H7 (cell line): ENCODE measurements at places on chromosomes 1 and 21. TPM values are rescaled to one million over a fixed set of nuclear protein-coding genes. Genes with fewer than 3 reads are reported as not detected.
A peak's percentile ranks its signal among the peaks of the same experiment; 100 is the strongest.

- no peak for DNase-seq
Measured at GRCh38 chr21:28200726-28201125, 792.0 kb downstream of the LTN1 start.

Gene TAF1A
- total RNA-seq, result 20.6 and 24.0 TPM in 2 replicates

Gene RBM11
- total RNA-seq, result 2.2 and 3.3 TPM in 2 replicates

Gene CRNN
- not detected in 2 replicates for total RNA-seq

- DNase-seq, result peak; percentile 89
Measured at GRCh38 chr1:33137800-33138199, 44.0 kb downstream of the TRIM62 start.

Gene PSMB4
- total RNA-seq, result 889 and 932 TPM in 2 replicates

DNA sequence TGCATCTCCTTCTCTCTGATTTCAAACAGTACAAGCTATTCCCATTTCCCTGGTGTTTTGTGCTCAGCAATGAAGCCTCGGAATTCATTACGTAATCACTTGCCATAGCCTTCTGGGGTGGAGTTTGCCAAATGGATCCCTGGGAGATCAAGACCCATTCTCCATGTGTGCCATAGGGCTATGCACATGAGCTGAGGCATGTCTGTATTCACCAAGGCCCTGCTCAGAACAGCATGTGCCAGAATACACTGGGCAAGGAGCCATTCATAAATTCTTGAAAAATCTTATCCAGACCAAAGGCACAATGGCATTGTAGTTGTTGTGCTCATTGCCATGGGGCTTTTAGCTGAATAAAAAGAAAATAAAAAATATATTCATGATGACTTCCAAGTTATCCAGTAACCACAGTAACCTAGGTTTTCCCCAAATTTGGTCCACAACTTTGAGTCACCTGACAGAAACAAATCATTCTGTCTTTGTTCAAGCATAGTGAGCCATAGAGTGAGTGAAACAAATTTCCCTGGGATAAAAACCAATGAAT, 53.0 kb downstream of the CRB1 start:
- no peak for DNase-seq

DNA sequence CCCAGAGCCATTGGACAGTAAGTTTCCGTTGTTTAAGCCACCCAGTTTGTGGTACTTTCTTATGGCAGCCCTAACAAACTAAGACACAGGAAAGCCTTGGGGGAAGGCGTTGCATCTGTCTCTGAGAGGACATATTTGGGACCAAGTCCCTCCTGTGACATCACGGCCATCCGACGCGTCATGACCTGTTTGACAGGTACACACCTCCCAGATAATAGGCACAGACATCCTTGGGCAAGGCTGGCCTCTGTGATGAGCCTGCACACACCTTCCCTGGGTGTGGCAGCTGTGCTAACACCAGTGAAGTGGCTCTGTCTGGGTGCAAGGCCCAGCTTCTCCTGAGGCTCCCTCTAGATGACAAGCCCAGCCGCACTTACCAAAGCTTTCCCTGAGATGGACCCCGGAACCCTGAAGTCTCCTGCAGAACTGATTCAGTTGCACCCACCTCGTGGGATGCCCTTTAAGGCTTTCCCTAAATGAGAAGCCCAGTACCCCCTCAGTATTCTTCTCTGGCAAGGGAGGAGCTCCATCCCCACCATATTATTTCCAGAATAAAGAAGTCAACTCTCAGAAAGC, 136.5 kb downstream of the ZSCAN20 start:
- DNase-seq, result no peak

DNA sequence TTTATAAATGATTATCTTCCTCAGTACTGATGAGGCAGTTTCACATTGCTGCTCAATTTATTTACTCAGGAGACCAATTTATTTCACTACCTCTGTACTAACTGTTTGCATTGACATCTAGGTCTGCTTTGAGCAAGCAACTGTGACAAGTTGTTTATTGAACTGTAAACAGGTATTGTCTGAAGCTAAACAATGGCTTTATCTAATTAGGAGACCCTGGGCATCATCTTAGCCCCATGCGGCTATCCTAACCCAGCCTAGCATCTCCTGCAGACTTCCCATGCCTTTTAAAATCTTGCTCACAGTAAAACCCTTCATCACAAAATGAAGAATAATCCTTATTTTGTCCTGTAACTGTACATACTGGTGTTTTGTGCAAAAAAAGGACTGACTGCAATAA, 348.2 kb downstream of the RWDD3 start:
- DNase-seq, result no peak

DNA sequence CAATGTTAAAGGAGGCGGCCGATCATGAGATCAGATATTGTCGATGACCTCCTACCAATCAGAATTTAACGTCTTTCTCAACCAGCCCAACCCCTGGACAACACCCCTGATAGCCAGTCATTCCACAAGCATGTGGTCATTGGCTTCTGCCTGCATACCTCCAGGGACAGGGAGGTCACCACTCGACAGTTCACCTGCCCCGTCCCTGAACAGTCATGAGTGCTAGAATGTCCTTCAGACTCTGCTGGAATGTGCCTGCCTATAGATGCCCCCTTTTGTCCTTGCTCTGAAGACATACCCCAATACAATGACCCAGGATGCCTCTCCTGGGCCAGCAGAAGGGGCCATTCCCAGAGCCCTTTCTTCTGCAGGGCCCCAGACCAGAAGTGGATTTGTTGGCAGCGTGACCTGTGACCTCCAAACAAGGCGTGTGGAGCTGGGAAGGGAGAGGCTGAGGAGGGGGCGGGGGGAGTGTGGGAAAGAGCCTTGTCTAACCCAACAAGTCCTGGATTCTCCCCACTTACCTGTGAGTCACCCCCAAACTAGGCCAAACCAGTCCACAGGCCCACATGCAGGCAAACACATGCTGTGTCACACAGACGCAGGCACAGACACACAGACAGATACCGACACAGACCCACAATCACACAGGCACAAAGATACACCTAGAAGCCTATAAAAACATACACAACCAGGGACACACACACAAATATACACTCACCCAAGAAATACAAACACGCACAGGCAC, 2.2 kb downstream of the CRYBG2 start:
- DNase-seq, result peak; percentile 16

DNA sequence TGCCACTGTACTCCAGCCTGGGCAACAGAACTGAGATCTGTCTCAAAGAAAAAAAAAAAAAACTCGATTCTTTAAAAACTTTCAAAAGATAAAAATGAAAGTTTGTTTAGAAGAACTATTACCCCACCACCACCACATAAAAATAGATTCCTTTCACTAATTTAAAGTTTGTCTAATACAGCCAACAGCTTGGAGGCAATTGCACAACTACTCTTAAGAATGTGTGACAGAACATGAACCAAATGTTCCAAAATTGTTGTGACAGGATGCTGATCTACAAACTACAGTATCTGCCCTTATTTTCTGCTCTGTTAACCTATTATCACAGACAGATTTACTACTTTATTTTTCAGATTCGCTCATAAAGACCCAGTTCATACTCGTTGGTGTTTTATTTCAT, 5.5 kb upstream of the TGFBR3 start:
- DNase-seq, result no peak

Gene SPRR2B
- total RNA-seq, result not detected in 2 replicates

- no peak for DNase-seq
Measured at GRCh38 chr1:91555821-91556531, 55.3 kb downstream of the CDC7 start.

Gene CD1D
- 5.9 and 6.4 TPM in 2 replicates for total RNA-seq

DNA sequence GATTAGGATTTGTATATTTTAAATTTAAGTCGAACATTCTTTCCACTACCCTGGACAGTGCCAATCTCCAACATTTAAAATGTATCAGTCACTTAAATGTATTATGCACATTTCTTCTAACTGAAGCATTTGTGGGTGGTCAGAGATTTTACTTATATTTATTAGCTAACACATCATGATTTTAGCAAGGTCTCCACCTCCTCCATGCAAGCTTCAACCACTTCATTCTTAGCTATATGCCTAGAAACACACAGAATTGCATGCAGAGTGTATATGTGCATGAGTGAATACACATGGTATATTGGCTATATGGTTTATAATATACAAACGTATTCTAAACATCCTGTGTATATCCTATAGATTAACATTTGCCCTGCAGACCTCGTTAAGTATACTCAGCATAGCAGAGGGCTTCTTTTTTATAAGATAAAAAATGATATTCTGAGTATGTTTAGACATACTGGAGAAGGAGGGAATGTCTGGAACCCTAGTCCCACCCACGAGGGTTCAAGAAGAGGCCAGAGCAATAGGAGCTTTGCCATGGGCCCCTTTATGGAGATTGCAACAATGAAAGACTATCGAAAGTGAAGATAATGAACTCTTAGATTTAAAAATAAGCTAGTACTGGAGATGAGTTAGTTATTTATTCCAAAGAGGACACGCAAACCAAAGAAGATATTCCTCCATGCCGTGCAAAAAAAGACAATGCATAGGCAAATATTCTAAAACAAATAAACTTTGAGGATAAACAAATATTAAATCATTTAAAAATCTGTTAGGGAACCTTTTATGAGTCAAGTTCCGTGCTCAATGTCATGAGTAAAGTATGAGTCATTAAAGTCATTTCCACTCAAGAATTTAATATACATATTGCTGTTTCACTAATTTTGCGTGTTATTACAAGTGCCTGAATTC, 480.4 kb downstream of the SIPA1L2 start:
- no peak for DNase-seq

- DNase-seq, result no peak
Measured at GRCh38 chr1:54047384-54048305, 5.4 kb downstream of the TMEM59 start.

DNA sequence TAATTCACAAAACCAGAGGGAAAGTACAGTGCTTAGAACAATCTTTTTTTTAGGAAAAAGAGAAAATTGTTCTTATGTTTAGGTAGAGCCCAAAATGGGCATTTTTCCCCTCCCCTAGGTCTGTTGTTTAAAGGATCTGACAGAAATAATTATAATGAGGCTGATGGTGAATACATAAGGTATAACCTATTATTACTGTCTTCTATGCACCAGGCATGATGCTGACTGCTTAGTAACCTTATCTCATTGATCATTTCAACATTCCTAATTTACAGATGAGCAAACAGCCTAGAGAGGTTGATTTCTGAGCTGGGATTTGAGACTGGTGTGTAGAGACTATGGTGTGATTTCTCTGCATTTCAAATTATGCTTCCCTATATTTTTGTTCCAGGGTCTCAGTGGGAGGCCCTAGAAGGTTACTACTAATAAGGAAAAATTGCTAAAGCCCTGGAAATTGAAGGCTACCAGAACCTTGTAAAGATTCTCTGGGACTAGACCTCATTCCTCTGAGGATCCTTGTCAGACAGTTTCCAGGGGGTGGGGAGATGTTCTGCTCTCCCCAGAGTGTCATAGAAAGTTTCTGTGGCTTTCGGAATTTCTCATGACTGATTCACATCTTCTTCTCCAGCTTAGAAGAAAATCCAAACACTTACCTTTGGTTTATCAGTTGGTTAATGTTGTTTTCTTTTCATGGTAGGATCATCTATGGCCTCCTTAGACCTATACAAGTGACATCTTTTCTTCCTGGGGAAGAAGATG, 44.9 kb downstream of the ROR1 start:
- DNase-seq, result no peak

Gene MIER1
- total RNA-seq, result 31.7 and 44.8 TPM in 2 replicates

- peak; percentile 7 for DNase-seq
Measured at GRCh38 chr1:80181418-80181817, 1174.9 kb upstream of the ADGRL4 start.

Gene AKR1A1
- 371 and 395 TPM in 2 replicates for total RNA-seq

DNA sequence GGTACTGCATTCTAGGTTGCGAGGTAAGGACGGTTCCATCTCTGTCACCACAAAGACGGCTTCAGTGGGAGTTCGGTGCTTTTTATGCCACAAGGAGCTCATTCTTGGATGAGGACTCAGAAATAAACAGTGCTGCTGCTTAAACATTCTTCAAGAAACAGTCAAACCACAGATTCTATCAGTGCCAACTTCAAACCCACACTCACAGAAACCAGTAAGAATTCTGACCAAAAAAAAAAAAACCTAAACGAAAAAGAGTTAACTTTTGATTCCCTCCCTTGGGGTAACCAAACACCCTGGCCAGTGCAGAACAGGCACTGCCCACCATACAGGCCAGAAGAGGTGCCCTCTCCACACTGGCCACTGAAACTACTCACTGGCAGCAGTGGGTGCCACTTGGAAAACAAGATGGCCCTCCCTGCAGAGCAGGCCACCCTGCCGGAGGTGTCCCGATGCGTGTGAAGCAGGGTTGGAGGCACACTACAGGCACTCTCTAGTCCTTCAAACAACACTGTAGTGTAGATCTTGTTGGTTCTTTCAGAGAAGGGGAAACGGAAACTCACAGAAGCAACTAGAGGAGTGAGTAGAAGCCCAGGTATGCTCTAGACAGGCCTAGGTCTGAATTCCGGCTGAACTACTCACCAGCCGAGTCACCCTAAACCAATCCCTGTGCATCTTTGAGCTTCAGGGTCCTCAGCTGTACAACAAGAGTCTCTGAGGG, 87.3 kb upstream of the TLR5 start:
- no peak for DNase-seq

Gene FTCD
- 1.6 TPM in 1 of 2 replicates, not detected in the other for total RNA-seq

DNA sequence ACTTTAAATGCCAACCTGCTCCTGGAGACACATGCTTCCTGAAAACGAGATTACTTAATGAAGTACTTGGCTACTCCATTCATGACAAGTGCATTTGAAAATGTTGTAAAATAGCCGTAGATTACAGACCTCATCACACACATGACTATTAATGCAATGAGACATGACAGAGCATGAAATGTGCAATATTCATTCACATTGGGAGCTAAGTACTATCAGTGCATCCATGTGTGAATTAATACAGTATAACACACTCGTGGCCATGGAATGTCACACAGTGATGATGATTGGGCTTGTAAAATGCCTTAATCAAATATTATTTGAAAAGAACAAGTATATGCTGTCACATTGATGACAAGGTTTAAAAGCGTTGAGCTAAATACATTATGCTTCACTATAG, 407.0 kb downstream of the AMY1C start:
- DNase-seq, result no peak

Gene LAD1
- 4.3 and 4.5 TPM in 2 replicates for total RNA-seq

Gene GNAT2
- not detected in 2 replicates for total RNA-seq

DNA sequence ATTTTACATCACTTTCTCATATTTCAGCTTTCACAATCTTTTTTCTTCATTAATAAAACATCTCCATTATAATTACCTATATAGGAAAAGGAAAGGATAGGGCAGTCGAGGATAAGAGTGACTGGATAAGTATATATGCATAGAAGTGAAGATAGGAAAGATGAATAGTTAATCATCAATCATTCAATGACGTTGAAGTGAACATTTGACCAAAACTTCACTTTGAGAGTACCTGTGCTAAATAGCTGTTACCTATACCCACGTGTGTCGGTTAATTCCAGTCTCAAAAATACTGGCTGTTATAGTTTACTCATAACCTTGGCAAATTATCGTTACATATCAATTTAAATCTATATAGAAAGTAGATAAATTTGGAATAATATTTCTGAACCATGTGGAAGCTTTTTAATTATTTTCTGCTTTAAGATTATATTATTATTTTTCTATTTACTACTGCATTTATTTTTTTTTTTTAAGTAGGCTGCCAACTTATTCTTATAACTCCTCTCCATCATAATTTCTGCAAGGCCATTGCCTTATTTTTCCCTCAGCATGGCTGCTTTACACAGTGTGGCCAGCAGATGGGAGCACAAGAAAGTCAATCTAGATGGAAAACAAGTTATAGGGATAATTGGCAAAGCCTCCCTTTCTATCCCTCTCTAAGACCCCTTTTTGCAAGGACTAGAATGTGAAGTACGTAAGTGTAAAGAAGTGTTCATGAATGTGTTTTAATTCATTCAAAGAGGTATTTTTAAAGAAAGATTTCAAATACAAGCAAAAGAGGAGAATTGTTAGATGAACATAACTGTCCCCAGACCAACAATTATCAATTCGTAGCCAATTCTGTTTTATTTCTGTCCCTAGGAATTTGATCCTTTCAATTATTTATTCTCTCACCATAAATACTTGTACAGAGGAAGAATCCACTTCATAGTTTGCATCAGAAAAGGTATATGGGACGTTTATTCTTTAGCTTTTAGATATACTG, 290.4 kb downstream of the KCNT2 start:
- DNase-seq, result no peak
